GOT3 (cell line): ENCODE measurements at places on chromosomes 6 and 20.

GRCh38 chr6:145600299-145600698 is 135.0 kb downstream of the EPM2A start:
- DNase-seq, result no peak

GRCh38 chr20:64217539-64218221 is 37.9 kb upstream of the PCMTD2 start:
- DNase-seq, result no peak

- DNase-seq, result no peak
Observed at GRCh38 chr6:142318714-142319113, 16.9 kb downstream of the ADGRG6 start.

GRCh38 chr6:36463676-36464075 is 20.9 kb downstream of the KCTD20 start:
- no peak for DNase-seq

GRCh38 chr6:159094444-159095252 is 49.9 kb upstream of the TAGAP start:
- no peak for DNase-seq

GRCh38 chr20:56503916-56504315 is 20.6 kb upstream of the FAM209A start:
- DNase-seq, result no peak

- DNase-seq, result no peak
Observed at GRCh38 chr6:105492706-105493673, 90.1 kb upstream of the PREP start.

GRCh38 chr6:108186226-108186625 is 20.4 kb downstream of the NR2E1 start:
- no peak for DNase-seq

- DNase-seq, result no peak
Observed at GRCh38 chr6:119781365-119781764, 431.8 kb upstream of the MAN1A1 start.

DNA sequence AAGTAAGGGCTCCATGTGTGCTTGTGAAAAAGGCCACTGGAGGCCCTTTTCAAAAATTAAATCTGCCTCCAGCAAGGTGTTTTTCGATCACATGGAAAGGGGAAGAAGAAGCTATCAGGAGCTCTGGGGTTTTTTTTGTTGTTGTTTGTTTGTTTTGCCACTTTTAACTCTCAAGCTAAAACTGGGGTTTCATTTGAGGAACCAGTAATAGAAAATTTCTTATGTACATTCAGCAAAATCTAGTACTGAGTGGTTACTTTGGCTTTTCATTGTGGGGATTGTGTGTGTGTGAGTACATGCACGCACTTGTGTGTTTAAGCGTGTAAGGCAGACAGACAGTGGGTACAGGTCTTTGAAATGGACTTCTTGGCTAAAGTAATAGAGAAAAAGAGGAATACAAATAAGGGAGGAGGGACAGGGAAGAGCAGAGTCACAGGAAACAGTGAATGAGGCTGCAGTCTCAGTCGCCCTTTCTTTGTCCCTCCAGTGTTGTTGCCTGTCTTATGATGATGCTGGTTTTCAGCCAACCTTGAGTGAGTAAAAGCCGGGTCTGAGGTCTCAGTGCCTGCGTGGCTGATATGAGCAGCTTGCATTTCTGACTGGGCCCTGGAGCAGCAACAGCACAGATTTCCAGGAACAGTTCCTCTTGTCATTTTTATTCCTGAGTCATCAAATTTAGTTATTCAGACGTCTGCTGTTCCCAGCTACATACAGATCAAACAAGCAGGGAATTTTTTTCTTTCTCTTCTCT is 26.2 kb downstream of the SLC16A10 start:
- DNase-seq, result no peak

DNA sequence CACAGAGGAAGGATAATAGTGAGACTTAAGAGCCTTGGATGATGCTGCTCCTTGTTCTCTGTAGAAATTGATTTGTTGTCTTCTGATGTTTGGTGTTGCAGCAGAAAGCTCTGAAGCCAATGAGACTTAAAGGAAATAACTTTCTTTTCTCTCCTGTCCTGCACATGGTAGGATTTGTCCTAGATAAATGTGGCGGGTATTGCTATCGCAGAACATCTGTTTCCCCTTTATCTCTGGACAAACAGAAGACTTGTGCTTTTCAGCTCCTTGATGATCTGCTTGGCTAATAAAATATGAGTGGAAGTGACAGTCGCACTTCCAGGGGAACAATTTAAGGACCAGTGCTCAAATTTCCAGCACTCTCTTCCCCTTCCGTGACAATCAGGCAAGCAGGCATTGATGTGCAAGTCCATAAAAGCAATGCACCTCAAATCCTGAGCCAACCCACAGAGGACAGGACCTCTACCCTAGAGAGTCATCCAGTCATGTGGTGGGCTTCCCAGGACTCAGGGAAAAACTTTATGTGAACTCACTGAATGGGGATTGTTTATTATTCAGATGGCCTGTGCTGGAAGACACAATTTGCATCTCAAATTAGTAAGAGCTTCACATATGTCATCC is 9.9 kb upstream of the NCR2 start:
- DNase-seq, result no peak

- no peak for DNase-seq
Observed at GRCh38 chr6:130447374-130447773, 81.6 kb downstream of the TMEM200A start.

- DNase-seq, result no peak
Observed at GRCh38 chr6:125826695-125827463, 36.1 kb downstream of the NCOA7 start.

DNA sequence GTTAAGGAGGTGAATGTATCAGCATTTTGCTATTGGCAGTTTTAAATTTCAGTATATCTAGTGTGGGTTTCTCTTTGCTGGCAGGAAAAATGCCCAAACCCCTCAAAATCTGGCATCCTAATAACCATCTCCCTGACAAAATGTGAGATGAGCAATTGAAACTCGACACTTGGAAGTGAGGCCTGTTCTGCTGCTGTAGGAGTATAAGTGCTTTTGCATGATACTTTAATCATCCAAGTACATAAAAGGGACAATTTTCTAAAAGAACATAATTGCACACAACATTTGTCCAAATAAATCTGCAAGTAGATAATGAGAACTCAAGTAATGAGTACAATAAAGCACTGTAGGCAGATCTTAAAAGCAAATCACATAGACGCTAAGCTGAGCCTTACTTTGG is 36.5 kb downstream of the LAMP5 start:
- DNase-seq, result no peak

DNA sequence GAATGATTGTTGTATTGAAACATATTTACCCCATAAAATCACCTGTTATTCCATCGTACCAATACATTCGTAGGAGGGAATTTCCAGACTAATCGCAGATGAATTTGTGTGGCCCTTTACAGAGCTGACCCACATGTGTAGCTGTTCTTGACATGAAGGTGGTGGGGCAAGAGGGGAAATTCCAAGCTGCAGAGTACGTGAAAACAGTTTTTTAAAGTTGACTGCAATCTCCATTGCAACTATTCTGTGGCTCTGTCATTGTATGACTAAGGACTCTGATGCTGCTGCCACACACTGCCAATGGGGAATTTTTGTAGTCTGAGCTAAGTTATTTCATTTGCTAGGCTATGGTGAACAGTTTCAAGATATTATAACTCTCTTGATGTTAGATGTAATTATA is 46.4 kb upstream of the ADTRP start:
- no peak for DNase-seq

- DNase-seq, result no peak
Observed at GRCh38 chr6:128112494-128112893, 211.6 kb upstream of the THEMIS start.

GRCh38 chr6:11868392-11868791 is 89.8 kb upstream of the ADTRP start:
- DNase-seq, result no peak

DNA sequence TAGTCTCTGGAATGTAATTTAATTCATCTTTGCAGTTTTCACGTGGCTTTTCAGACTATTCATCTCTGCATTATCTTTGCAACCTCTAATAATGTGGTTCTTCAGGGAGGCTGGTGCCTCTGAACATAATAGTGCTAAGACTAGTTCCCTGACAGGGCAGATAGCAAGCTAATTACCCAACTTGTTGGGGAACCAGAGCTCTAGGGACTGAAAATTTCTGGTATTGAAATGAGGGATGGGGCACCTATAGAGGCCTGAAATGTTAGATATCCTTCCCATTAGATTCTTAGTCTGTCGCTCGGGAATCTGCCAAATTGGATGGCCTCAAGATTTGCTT is 693.6 kb upstream of the MAP3K7 start:
- DNase-seq, result no peak

GRCh38 chr6:82245376-82245775 is 2.2 kb downstream of the IBTK start:
- DNase-seq, result no peak

- DNase-seq, result no peak
Observed at GRCh38 chr6:170360476-170360875, 53.9 kb downstream of the FAM120B start.

- no peak for DNase-seq
Observed at GRCh38 chr6:125558907-125559306, 190.5 kb upstream of the HEY2 start.

GRCh38 chr6:26594131-26594498 is 2.6 kb upstream of the ABT1 start:
- DNase-seq, result no peak

GRCh38 chr20:17875106-17875980 is 93.3 kb downstream of the SNX5 start:
- DNase-seq, result peak; percentile 28

- no peak for DNase-seq
Observed at GRCh38 chr6:17156966-17157365, 55.1 kb downstream of the STMND1 start.

GRCh38 chr20:44258226-44258890 is 11.2 kb downstream of the GDAP1L1 start:
- no peak for DNase-seq

DNA sequence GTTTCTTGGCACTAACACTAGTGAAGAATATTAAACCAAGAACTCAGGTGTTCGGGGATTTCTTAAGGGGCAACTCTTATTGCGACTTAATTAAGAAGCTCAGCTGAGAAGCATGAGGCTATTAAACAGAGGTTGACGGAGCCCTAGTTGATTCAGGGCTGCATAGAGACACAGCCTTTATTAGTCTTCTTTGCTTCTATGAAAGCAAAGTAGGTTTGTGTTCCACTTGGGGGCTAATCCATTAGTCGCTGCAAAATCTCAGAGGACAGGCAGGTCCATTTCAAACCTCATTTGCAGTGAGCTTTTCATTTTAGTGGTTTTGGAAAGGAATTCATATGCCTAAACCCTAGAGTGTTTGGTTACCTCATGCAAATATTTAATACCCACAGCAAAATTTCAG is 506.6 kb upstream of the SULF2 start:
- DNase-seq, result no peak

DNA sequence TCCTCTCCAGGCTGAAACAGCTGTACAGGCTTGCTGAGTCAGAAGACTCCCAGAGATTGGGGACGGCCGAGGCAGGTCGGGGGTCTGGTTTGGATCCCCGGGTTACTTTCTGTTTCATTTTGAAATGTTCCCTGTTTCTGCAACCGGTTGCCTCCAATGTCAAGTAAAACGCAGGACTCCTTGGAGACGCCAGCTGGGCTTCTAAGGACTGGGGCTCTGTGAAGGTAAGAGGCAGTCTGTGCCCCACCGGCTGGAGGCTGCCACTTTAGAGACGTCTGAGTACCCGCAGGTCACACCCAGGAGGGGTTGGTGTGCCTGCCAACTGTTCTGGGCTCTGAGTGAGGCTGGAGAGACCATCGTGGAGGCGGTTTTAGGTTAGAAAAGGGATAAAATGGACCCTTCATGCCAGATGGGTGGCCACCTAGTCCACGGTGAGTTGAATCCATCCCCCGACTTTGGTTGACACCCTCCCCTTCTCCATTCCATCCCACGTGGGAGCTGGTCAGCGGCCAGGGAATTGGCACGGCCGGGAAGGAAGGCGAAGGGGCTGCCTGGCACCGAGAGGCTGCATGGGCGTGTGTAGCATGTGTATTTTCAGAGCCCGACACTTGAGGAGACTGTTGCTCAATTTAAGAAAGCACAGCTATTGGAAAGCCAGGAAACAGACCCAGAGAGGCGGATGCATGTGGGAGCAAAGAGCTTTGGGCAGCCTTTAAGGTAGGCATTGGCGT is 240.9 kb downstream of the PHACTR1 start:
- peak; percentile 28 for DNase-seq

- DNase-seq, result no peak
Observed at GRCh38 chr6:157172830-157173536, 150.3 kb downstream of the TMEM242 start.

- no peak for DNase-seq
Observed at GRCh38 chr6:11875325-11876109, 96.9 kb upstream of the ADTRP start.

DNA sequence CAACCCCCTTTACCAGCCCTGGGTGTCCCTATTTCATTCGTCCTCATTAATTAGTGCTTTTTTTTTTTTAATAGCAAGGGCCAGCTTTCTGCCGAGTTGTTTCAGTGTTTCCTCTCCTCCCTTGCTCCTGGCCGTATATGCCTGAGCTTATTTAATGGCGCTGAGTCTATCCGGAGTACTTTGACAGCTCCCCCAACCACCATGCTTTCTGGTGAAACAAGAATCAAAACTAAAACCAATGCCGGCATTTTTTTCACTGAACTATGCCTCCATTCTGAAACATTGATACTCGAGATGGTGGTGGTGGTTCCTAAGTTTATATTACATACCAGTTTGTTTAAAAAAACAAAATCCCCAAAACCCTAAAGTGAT is 1.2 kb downstream of the DCBLD1 start:
- DNase-seq, result no peak

GRCh38 chr6:150209415-150209814 is 66.6 kb downstream of the PPP1R14C start:
- no peak for DNase-seq

GRCh38 chr20:42714298-42715141 is 475.2 kb downstream of the PTPRT start:
- DNase-seq, result no peak

- DNase-seq, result no peak
Observed at GRCh38 chr20:40578961-40579360, 110.1 kb downstream of the MAFB start.

DNA sequence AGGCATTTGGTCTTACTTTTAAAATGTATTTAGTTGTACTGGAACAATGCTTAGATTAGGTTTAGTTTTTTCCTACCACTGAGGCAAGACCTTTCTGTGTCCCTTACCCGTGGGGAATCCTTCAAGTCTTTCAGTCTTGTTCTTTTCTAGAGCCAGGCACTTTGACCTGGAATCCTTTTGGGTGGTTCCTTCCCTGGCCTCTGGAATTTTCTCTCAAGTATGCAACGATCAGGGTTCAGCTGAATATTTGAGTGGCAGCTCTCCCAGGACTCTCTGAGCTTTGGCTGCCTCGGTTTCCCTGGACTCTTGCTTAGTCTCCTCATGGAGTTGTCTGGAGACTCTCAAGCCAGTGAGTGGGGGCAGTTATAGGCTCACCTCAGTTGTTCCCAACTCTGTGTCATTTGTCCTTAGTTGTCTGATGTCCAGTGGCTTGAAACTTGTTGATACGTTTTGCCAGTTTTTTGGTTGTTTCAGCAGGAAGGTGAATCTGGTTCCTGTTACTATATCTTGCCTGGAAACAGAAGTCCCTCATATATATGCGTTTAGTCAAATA is 118.1 kb downstream of the QKI start:
- DNase-seq, result no peak

- DNase-seq, result no peak
Observed at GRCh38 chr20:55415567-55416142, 589.7 kb downstream of the CBLN4 start.
